Stimulated activated CD8-positive, alpha-beta memory T cell treated with anti-CD3 and anti-CD28 coated beads, Interleukin-7, amount 100 ng/mL, for 4 hours (primary cell): ENCODE measurements at places on chromosomes 12 and 14.

GRCh38 chr12:2286461-2287131, 233.8 kb downstream of the CACNA1C start:
- DNase-seq: no peak

DNA sequence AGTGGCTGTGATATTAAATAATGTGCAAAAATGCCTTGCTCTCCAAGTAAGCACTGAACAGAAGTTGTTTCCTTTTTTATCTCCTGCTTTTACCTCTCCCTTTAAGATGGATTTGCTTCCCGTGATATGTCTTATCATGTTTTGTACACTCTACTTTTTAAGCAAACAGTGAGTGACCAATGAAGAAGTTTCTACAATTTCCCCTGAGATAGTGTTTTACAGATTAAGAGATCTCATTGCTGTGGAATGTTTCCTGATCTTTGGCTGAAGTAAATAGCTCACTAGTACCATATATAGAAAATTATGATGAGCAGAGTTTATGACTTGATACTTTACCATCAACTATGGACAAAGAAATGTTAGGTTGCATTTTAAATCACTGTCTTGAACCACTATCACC, 184.8 kb upstream of the PDE3A start:
- no peak for DNase-seq

DNA sequence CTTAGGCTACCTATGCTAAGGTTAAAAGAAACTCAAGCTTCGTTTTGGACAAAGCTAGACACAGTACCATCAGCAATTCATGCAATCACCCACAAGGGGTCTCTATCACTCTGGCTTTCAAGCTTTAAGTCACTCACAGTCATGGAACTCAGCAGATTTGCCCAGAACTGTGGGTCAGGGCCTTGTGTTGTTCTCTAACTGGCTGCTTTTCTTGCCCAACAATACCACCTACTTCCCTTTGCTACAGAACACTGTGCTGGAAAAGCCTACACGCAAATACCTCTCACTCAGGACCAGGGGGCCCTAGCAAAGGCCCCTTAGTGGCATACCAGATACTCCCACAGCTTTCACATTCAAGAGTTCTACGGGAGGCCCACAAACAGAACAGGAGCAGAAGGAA, 9.1 kb downstream of the NEMP1 start:
- DNase-seq: no peak

DNA sequence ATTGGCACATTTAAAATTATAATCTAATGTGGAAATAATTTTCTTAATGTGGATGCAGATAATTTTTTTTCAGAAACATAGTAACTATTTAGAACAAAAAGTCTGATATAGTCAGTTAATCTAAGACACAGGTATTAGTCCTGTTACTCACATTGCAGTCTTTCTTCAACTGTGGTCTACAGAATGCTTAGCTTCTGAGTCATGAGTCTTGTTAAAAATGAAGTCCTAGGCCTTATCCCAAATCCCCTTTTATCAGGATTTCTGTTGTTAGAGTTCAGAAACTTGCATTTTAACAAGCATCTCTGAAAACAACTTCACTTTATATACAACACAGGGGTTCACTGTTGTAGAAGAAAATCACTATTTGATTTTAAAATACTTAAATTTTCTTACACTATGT, 112.2 kb downstream of the SLC16A7 start:
- no peak for DNase-seq

DNA sequence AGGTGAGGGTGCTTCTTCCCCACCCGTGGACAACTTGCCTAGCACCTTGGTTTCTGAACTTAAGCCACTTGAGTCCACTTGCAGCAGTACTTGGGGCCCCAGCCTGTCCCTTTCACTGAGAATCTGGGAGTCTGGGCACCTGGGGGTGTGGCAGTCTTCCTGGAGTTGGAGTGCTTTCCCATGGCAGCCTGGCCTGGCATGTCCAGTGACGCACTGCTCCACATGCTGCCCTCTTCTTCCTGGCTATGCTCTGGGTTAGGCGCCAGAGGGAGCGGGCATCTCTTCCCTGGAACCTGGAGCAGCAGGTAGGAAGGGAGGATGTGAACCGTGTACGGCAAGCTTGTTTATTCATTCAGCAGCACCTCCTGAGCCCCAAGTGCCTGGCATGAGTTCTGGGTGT, 76.4 kb downstream of the PAPOLA start:
- no peak for DNase-seq

DNA sequence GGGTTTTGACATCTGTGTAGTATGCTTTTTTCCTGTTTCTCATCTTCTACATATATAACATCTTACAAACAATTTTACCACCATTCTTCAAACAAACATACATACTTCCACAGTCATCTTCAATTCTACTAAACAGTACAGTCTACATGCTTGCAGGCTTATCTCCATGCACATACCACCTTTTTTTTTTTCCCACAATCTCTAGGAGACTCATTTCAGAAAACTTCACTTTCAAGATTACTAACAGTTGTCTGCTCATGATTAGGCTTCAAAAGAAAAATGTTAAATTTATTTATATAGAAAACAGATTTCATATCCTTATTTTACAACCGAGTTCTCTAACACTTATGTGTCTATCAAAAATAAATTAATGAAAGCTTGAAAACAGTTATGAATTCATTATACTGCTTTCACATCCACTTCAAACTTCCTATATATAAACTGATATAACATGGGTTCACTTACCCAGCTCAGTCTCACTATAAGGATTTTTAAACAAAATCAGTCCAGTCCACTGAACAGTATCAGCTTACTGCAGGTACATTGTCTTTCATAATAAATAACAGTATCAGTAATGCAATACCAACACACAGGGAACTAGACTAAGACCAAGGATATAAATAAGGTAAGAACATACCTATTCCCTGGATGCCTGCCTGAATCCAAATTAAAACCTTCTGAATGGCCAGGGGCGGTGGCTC, 42.5 kb downstream of the LRP6 start:
- no peak for DNase-seq

DNA sequence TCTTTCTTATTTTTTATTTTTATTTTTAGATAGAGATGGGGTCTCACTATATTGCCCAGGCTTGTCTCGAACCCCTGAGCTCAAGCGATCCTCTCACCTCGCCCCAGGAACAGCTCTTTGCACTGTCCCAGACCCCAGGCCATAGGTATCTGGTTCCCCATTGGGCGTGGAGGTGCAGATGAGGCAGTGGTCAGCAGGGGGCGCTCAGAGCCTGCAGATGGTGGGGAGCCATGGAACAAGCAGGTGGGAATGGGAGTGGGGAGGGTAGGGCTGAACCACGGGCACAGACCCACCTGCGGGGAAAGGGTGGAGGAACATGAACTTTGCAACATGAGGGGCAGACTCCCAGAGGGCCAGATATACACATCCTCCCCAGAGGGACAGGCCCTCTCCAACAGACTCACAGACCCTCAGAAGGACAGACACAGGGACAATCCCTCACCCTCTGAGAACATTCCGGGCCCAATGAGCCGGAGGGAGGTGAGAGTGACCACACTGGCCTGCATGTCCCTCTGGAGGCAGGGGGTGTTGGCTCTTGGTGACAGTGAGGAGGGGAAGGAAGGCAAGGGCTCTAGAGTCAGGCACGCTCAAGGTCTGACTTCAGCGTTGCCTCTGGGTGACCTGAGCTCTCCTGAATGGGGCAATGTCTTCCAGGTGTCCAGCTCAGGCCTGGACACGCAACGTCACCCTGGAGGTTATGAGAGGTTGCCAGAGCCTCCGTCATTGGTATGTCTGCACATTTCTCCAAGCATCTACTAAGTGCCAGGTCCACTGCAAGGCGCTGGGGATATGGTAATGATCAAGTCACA, 34.9 kb downstream of the KRT80 start:
- peak; percentile 43 for DNase-seq

- no peak for DNase-seq
Measured at GRCh38 chr12:74148849-74149248, 388.8 kb upstream of the ATXN7L3B start.

DNA sequence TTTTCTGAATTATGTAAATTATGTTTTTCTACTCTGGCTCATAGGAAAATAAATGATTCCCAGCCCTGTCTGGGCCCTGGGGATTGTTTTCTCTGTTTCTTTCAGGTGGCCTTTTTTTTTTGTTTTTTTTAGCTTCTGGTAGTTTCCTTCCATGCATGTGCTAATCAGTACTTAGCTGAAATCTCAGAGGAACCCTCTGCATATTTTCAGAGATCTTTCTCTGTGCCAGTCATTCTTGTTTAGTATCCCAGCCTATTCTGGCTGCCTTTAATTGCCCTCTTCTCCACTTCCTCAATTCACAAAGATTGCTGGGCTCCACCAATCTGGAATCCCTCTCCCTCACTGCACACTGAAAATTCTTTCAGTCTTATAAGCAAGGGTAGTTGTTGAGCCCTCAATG, 46.9 kb downstream of the CNOT2 start:
- DNase-seq: no peak

- no peak for DNase-seq
Measured at GRCh38 chr12:56374726-56375597, 12.3 kb upstream of the APOF start.

DNA sequence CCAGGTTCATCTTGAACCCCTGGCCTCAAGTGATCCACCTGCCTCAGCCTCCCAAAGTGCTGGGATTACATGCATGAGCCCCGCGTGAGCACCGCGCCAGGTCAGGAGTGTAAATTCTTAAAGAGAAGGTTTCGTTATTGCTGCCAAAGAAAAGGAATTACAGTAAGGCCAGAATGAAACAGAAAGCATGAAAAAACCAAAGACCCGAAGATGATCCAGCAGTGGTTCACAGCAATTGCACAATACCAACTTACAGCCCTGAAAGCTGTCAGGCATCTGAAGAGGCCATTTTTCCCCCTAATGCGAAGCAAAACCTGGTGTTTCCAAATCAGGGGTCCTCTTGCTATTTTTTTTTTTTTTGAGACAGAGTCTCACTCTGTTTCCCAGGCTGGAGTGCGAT, 10.3 kb downstream of the RBM23 start:
- DNase-seq: no peak

GRCh38 chr12:45289245-45290215, 73.6 kb downstream of the ANO6 start:
- DNase-seq: no peak

- no peak for DNase-seq
Measured at GRCh38 chr14:31952573-31952972, 124.5 kb upstream of the ARHGAP5 start.

DNA sequence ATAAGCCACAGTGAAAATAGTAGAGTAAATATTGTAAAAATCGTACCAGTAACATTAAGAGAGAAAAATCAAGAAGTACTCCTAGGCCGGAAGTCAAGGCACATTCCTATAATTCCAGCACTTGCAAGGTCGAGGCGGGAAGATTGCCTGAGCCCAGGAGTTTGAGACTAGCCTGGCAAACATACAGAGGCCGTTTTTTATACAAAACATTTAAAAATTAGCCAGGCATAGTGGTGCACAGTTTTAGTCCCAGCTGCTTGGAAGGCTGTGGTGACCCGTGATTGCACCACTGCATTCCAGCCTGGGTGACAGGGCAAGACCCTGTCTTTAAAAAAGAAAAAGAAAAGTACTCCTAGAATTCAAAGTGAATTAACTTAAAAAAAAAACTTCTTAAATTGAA, 341.8 kb downstream of the C12orf50 start:
- no peak for DNase-seq

- DNase-seq: no peak
Measured at GRCh38 chr12:67940780-67941243, 48.4 kb upstream of the IFNG-AS1 start.

DNA sequence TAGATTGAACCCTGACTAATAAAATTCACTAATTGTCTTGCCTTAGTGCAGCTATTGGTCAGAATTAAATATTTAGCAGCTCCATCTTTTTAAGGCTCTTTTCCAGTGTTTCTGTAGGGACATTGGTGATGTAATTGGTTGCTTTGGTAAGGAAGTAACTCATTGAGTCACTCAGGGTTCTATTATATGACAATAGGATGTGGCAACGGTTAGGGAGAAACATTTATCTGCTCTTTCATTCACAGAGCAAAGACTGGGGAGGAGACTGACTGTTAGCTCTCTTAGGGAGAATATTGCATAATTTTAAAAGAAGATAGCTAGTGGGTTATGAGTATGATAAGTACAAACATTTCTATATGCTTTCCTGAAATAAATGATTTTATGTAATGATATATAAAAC, 616.5 kb downstream of the TRHDE start:
- DNase-seq: no peak

DNA sequence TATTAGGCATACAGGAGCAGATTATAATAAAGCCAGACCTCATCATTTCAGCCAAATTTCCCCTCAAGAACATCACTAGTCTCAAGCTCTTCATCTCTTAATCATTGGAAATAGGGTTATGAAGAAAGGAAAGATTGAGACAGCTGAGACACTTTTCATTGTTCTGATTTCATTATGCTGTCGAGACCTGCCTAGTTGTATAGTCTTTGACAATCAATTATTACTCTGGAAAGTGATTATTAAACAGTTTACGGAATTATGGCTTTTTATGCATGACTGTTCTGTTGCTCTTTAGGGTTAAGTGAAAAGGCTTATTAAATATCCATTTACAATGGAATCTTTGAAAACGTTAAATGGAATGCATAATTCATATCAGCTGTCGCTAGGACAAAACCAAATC, 48.3 kb downstream of the TTC6 start:
- DNase-seq: no peak

GRCh38 chr14:99258876-99259726, 12.9 kb downstream of the BCL11B start:
- DNase-seq: no peak

- DNase-seq: no peak
Measured at GRCh38 chr12:87025976-87026375, 769.8 kb upstream of the MGAT4C start.

DNA sequence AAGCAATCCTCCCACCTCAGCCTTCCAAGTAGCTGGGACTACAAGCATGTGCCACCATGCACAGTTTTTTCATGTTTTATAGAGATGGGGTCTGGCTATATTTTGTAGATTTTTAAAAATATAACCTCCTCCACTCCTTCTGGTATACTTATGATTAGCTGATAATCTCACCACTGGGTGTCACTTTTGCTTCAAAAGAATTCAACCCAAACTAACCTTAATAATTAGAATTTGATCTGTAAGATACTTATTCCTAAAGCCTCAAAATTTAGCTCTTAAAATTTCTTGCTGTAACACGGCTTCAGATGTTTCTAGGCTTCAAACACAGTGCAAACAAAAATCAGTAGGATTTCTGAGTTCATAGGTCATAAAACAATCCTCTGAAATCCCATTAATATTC, 130.3 kb downstream of the CEP83 start:
- no peak for DNase-seq

- DNase-seq: no peak
Measured at GRCh38 chr12:52324153-52324444, 2.9 kb upstream of the KRT83 start.

GRCh38 chr12:95605087-95605486, 53.8 kb upstream of the USP44 start:
- no peak for DNase-seq

DNA sequence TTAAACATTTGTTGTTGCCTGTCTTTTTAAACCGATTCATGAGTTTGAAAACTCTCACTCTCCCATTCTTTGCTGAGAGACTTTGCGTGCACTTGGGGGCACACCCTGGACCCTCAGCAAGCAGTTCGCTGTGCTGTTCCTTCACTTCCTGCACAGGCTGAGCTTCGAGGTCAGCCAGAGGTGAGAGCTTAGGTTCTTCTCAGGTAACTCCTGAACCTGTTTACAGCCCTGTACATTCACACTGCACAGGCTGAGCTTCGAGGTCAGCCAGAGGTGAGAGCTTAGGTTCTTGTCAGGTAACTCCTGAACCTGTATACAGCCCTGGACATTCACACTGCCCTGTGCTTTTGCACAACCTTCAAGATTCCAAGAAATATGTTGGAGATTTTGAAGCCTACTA, 9.8 kb upstream of the CLECL1 start:
- DNase-seq: no peak

GRCh38 chr12:108831309-108831991, 25.9 kb downstream of the SSH1 start:
- no peak for DNase-seq

GRCh38 chr14:94173471-94173884, 644 bp upstream of the PPP4R4 start:
- DNase-seq: no peak
